ENCODE measurements at places on chromosomes 7 and 10.

DNA sequence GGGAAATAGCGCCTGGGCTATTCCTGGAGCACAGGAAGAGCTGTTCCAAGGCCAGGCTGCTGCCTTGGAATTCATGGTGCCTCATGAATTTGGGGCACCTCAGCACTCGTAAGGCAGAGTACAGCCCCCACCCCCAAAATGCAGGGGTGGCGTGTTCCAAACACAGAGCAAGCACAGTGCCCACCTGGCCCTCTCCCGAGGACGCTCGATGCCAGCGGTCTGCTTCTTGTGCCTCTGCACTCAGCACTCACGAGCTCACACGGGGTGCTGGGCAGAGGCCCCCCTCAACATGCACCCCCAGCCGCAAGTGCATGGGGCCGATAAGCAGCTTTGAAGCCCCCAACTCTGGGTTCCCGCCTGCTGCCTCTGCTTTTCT is 60.1 kb downstream of the ZRANB1 start:
- DNase-seq = no peak

GRCh38 chr7:66776800-66777442 is 36.4 kb downstream of the RABGEF1 start:
- DNase-seq = no peak

DNA sequence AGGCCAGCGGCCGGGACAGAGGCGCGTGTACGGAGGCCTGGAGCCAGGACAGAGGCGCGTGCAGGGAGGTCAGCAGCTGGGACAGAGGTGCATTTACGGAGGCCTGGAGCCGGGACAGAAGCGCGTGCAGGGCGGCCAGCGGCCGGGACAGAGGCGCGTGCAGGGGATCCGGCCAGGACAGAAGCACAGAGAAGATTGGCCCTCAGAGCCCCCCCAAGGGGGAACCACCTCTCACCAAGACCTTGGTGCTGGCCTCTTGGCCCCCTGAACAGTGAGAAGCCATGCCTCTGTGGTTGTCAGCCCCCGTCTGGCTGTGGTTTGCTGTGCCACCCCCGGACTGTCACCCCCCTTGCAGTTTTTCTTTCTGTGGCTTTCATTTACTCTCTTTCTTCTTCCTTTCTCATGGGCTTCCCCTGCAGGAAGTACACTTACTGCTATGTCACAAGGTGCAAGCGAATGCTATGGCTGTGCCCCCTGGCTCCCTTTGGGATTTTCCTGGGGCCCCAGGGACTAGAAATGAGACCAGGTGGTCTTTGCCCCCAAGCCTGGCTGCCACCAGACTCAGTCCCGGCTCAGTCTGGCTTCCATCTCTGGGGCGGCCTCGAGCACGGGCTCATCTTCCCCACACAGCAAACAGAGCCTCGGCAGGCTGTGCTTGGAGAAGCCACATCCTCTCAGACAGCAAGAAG is 41.1 kb downstream of the INSIG1 start:
- DNase-seq = no peak

GRCh38 chr10:12348294-12348869 is 965 bp upstream of the CAMK1D start:
- DNase-seq = no peak

GRCh38 chr10:124906551-124907001 is 35.3 kb upstream of the ZRANB1 start:
- no peak for DNase-seq

DNA sequence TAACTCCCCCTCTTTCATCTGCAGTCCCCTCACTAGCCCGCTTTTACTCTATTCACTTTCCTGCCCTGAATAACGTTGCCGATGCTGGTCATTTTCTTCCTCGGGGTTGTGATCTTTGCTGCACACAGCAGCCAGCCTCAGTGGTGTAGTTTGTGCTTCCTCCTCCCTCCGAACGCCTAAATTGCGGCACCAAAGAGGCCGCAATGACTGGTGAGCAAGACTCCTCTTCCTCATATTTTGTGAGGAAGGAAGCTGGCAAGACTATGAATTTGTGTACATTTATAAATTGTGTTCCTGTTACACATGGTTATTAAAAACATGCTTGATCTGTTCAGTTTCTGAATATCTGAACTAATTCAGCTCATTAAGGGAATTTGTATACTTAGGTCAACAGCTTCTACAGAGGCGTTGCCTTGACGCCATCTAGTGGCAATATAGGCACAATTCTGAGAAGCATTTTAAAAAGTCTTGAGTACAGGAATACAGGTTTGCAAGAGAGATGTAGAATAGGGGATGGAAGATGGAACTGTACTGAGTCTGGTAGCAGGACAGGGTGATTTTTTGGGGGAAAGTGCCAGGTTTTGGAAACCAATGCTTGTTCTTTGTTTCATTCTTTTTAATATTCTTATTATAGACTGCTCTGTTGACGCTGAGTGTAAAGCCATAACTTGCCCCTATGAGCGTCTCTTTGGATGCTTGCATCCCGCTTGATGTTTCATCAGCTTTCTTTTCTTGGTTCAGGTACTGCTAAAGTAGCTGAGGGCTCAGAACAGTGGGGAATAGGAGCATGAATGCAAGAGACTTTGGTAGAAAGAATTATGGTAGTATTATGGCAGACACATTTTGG is 4.1 kb upstream of the TAS2R5 start:
- no peak for DNase-seq

DNA sequence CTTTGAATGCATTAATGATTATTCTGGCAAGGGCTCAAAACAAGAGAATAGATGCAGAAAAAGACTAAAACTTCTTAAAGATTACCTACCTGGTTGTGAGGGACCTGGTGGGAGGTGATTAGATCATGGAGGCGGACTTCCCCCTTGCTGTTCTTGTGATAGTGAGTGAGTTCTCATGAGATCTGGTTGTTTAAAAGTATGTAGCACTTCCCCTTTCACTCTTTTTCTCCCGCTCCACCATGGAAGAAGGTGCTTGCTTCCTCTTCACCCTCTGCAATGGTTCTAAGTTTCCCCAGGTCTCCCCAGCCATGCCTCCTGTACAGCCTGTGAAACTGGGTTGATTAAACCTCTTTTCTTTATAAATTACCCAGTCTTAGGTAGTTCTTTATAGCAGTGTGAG is 226.6 kb downstream of the ARHGAP12 start:
- no peak for DNase-seq

DNA sequence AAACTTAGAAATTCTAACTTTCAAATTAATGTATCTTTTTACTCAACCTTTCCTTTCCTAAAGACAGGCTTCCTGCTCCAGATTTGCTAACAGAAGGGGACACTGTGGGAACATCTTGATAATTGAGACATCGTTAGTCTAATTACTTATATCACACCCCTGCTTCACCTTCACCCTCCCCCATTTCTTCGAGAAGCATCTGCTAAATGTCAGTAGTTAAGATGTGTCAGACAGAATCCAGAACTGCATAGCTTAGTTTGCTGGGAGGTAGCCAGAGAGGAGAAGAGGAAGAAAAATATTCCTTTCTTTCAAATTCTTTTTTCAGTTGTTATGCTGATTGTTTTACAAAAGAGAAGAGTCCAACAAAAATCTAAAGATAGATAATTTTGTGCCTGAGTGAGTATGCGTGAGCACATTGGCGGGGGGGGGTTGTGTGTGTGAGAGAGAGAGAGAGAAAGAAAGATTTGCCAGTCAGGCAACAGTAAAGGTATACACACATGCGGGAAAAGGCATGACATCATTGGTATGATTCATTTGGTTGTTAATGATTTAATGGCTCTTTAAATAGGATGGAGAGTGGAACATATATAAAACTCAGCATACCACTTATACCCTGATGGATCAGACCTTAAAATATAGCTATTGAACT is 192.4 kb downstream of the PTN start:
- no peak for DNase-seq

DNA sequence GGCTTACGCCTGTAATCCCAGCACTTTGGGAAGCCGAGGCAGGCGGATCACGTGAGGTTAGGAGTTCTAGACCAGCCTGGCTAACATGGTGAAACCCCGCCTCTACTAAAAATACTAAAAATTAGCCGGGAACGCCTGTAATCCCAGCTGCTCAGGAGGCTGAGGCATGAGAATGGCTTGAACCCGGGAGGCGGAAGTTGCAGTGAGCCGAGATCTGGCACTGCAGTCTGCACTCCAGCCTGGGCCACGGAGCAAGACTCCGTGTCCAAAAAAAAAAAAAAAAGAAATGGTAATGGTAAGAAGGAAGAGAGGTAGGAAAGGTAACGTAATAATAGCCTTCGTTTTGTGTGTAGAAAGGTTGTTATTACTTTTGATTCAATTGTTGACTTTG is 1.2 kb downstream of the HSPA14 start:
- no peak for DNase-seq

- no peak for DNase-seq
Measured at GRCh38 chr10:75865413-75866299, 434.2 kb downstream of the LRMDA start.

GRCh38 chr10:96229568-96230030 is 41.8 kb downstream of the BLNK start:
- DNase-seq = peak; percentile 38

GRCh38 chr7:8114175-8114574 is 145.6 kb downstream of the GLCCI1 start:
- no peak for DNase-seq

DNA sequence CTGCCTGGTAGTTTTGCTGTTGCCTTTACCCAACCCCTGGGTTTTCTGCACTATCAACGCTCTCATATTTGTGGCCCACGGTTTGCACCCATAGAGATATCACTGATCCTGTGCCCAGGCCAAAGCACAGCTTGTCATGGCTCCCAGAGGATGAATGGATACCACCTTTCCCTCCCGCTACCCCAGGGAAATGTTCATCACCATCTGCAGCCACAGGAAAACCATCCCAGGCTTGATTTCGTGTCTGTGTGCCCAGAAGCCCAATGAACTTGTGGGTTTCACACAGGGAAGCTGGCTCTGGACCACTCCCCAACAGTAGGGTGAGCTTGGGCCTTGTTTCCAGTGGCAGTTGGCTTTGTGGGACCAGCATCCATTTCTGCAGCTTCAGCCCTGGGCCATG is 143.1 kb upstream of the GDF10 start:
- DNase-seq = no peak

- DNase-seq = no peak
Measured at GRCh38 chr7:159067576-159068487, 76.8 kb downstream of the VIPR2 start.

DNA sequence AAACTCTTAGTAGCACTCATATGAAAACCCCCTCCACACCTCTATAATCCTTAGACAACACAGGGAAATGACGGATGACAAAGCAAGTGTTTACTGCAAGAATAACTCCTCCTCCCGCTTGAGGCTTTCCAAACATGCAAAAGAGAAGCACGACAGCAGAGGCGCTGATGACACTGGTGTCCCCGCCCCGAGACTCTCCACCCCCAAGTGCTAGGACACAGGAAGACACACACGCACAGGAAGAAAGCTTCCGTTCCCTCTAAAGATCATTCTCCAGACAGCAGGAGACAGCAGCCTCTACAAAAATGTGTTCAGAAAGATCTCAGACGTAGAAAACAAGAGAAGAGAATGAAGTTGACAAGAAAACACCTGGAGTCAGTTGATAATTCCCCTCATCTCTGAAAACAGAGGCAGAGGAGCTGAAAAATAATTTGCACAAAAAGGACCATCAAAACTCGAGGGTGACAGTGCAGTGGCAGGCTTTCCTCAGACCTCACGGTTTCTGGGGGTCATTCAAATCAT is 90.2 kb downstream of the DLG5 start:
- peak; percentile 65 for DNase-seq

- no peak for DNase-seq
Measured at GRCh38 chr10:53412651-53413050, 640.1 kb upstream of the MBL2 start.

GRCh38 chr7:130990178-130990832 is 256.3 kb upstream of the KLF14 start:
- DNase-seq = peak; percentile 46

DNA sequence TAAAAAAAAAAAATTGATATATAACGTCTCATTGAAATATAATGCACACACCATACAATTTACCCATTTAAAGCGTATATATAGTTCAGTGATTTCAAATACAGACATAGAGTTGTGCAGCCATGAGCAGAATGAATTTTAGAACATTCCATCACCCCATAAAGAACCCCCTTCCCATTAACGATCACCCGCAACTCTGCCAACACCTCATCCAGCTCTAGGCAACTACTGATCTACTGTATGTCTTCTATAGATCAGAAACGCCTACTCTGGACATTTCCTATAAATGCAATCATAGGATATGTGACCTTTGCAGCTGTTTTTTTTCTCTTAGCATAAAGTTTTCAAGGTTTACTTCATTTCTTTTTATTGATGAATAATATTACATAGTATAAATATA is 33.4 kb upstream of the GPAM start:
- no peak for DNase-seq
